Thymus (tissue), 14 donors: ENCODE measurements at places on chromosomes 6 and 20.

DNA sequence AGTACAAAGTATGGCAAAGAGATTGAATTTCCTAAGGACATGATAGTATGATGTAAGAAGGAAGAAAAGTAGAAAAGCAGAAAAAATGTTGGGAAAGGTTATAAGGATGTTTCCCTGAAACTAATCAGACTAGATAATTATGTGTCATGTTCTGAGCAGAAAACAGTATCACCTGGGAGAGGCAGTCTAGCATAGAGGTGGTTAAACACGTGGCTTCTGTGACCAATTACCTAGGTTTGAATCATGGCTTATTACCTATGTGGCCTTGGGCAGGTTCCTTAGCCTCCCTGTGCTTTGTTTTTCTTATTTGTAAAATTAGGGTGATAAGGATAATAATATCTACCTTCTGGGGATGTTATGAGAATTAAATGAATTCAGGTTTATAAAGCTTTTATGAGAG lies 38.0 kb downstream of the SCGN start:
- no peak for DNase-seq

GRCh38 chr6:111620169-111620568 lies 14.5 kb upstream of the TRAF3IP2 start:
- no peak for DNase-seq

GRCh38 chr6:31779908-31780307 lies 2.8 kb upstream of the VWA7 start:
- no peak for DNase-seq

GRCh38 chr6:32483968-32484613 lies 44.4 kb downstream of the HLA-DRA start:
- DNase-seq, result no peak

DNA sequence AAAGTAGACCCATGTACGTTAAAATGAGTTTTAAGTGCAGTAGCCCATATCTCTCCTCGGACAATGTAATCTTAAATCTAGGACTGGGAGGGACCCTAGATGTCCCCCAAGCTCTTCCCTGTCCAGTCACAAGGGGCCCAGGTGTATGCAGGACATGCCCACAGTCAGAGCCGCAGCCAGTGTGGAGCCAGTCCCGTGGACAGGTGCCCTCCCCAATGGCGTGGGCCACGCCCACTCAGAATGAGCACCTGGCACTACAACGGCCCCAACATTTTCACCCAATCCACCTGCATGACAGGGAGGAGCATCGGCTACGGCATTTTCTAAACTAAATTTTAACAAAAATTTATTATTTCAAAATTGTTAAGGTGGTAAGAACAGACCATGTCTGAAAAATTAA lies 53.2 kb downstream of the WDR27 start:
- DNase-seq, result no peak

- DNase-seq, result peak; percentile 51
These were observed 45.8 kb downstream of the TM9SF4 start for GRCh38 chr20:32155017-32155981.

DNA sequence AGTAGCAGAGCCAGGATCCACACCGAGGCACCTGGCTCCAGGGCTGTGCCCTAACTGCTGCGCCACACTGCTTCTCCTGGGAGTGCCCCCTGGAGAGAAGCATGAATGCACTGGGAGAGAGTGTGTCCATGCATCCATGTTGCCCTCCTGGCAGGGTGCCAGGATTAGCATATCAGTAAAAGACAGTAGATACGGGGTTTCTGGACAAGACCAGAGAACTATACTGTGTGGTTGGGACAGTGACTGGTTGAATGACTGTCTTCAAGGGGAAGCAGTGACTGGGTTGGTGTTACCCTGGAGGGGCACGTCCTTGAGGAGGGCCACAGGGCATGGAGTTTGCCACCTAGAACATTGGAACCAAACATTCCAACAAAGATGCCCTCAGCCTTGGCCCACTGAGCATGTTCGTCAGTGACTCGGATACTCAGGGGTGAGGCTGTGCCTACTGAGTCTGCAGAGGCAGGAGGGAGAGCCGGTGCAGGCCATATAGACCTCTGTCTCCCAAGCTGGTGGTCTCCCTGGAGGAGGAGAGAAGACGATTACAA lies 288.8 kb downstream of the CDC5L start:
- DNase-seq, result no peak

GRCh38 chr6:161133963-161134362 lies 139.9 kb downstream of the AGPAT4 start:
- no peak for DNase-seq

GRCh38 chr6:7532232-7532631 lies 9.2 kb upstream of the DSP start:
- peak; percentile 19 for DNase-seq

DNA sequence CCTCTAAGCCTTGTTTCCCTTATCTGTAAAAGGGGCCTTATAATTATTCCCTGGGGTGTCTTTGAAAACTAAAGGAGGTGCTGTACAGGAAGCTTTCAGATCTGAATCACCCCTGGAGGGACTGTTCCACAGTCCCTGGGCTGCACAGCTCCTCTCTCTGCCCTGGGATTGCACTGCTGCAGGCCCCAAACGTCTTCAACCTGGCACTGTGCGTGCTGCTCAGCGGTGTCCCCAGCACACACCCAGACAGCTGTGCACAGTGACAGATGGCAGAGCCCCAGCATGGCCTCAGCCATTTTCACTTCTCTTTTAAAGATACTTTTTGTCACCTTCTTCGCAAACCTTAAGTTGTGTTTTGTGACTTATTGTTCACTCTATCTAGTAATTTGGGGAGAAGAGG lies 50.7 kb upstream of the INSM1 start:
- DNase-seq, result no peak

DNA sequence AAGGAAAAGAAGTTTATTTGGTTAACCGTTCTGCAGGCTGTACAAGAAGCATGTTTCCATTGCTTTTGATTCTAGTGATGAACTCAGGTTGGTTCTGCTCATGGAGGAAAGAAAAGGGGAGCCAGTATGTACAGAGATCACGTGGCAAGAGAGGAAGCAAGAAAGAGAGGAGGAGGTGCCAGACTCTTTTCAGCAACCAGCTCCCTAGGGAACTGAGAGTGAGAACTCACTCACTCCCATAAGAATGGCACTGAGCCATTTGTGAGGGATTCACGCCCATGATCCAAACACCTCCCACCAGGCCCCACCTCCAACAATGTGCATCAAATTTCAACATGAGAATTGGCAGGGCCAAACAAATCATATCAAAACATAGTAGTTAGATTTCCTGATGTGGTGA lies 649.1 kb downstream of the EPM2A start:
- no peak for DNase-seq
